ENCODE measurements at places on chromosomes 16 and 17.

- no peak for DNase-seq
Measured at GRCh38 chr17:57260325-57261083, 4.2 kb downstream of the MSI2 start.

- no peak for DNase-seq
Measured at GRCh38 chr17:3049705-3050295, 13.6 kb downstream of the OR1D5 start.

GRCh38 chr17:17455173-17455572 is 21.6 kb upstream of the MED9 start:
- no peak for DNase-seq

- DNase-seq = no peak
Measured at GRCh38 chr16:5207001-5207523, 109.5 kb upstream of the EEF2KMT start.

- DNase-seq = no peak
Measured at GRCh38 chr16:71354156-71354555, 4.4 kb upstream of the CALB2 start.

DNA sequence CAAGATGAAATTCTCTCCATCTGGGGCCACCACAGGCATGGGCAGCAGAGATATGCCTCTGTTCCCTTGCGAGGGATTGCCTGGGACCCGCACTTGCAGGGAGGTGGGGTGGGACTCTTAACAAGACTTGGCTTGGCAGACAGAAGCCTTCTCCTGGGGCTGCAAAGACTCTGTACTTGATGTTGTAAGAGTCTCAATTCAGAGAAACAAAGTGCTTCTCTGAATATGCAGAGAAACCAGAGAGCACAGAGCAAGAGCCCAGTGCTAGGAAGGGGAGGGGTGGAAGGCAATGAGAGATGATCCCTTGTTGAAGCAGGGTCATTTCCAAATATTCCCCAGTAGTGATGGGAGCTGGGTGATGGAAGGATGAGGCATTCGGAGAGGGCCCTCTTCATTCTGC is 2.2 kb downstream of the MMP28 start:
- no peak for DNase-seq

GRCh38 chr16:35255186-35255803 is 1795.9 kb downstream of the TP53TG3F start:
- no peak for DNase-seq

GRCh38 chr17:71117466-71117865 is 948.1 kb downstream of the KCNJ2 start:
- no peak for DNase-seq

GRCh38 chr17:44926821-44927525 is 11.7 kb upstream of the GFAP start:
- DNase-seq = no peak

DNA sequence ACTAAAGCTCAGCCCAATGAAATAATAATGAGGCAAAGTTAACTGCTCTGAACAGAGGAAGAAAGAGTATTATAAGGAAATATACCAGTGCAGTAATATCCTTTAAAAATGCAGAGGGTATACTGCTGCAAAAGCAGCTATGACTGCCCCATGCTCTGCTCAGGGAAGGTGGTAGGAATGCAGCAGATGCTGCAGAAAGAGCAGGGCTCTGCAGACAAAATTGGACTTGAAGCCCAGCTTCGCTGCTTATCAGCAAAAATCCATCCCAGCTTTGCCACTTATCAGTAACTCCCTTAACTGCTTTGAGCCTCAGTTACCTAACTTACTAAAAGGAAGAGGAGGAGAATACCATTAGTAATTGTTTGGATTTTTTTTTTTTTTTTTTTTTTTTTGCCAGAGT is 533.8 kb upstream of the CDH5 start:
- no peak for DNase-seq

DNA sequence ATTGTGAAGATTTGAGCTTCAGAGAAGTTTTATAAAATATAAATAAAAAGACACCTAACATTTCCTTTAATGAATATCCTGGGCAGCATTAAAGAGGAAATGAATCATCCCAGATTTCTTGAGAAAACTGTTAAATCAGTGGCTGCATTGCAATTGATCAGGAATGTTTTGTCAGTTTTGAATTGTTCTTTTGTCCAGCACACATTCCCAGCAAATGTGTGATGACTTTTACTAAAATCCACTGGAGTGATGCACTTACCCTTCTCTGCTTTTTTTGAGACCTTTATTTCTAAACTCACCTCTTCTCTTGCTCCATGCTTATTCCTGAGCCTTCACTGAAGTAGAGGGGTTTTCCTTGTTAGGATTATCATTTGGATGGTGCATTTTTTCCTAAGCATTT is 1307.2 kb downstream of the CDH8 start:
- DNase-seq = no peak

- no peak for DNase-seq
Measured at GRCh38 chr17:49692751-49693150, 14.9 kb upstream of the SPOP start.

DNA sequence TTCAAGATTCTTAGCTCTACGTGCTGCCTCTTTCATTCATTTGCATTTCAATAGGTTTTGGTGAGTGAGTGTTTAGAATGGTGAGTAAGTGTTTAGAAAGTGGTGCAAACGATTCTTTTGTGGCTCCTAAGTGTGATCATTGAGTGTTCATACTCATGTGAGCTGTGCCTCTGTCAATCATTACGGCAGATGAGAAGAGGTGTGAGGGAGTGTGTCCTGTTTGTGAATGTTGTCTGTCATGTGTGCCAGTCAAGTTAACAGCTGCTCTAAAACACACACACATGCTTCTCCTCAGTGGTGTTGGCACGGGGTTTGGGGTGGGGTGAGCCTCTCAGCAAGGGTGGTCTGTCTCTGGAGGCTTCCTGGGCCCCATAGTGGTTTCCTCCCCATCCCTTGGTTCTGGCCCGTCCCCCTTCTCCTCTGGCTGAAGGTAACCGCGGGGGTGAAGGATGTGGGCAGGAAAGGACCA is 11.4 kb downstream of the MYL4 start:
- no peak for DNase-seq

- no peak for DNase-seq
Measured at GRCh38 chr17:57406981-57407286, 150.6 kb downstream of the MSI2 start.

DNA sequence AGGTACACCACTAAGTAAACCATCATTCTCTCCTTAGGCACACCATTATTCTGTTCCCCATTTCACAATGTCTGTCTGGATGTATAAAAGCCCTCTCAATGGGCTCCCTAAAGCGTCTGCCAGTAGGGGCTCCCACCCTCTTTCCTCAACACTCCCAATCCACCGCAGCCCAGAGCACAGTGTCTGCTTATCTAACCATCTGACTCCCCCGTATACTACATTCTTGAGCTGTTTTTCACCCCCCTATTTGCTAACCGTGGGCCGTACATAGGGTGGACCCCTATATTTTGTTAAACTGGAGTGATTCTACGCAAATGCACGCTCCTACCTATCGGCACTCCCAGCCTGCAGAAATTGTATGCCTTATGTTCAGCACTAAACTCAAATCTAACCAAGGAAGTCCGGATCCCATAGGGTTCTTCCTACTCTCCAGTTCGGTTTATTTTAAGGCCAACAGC is 685 bp upstream of the PSMD3 start:
- no peak for DNase-seq

- DNase-seq = no peak
Measured at GRCh38 chr16:89573826-89574680, 1.5 kb upstream of the CPNE7 start.

GRCh38 chr17:33175562-33175961 is 117.5 kb downstream of the ASIC2 start:
- DNase-seq = no peak

DNA sequence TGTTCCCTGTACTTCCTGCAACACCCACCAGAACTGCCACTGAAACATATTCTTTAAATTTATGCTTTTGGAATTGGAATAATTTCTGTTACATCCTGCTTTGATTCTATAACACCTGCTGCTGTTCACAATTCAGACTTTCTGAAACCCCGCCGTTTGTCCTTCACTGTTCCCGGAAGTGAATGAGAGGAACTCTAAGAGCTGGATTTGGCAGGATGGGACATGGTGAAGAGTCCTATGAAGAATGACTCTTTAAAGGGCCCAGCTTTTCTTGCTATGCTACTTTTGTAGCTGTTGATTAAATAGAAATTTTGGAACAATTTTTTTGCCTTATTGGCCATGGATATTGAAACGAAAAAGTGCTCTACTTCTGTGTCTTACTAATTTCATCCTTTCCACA is 8.9 kb downstream of the AP2B1 start:
- DNase-seq = no peak

DNA sequence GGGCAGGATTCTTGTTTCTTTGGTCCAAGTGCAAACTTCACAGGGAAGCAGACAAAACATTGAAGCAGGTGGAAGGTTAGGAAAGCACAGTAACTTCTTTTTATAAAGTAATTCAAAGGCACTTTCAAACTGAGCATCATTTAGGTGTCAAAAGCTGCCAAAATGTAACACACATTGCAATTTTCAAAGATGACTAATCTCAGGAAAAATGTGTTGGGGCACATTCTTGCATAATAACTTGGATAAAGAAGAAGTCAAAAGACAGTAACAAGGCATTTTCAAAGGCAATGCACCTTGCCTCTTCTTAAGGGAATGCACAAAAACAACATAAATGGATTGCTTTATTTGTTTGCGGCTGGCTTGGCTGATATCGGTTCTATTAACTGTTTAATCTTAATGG is 3.6 kb downstream of the KCNJ2 start:
- DNase-seq = no peak

DNA sequence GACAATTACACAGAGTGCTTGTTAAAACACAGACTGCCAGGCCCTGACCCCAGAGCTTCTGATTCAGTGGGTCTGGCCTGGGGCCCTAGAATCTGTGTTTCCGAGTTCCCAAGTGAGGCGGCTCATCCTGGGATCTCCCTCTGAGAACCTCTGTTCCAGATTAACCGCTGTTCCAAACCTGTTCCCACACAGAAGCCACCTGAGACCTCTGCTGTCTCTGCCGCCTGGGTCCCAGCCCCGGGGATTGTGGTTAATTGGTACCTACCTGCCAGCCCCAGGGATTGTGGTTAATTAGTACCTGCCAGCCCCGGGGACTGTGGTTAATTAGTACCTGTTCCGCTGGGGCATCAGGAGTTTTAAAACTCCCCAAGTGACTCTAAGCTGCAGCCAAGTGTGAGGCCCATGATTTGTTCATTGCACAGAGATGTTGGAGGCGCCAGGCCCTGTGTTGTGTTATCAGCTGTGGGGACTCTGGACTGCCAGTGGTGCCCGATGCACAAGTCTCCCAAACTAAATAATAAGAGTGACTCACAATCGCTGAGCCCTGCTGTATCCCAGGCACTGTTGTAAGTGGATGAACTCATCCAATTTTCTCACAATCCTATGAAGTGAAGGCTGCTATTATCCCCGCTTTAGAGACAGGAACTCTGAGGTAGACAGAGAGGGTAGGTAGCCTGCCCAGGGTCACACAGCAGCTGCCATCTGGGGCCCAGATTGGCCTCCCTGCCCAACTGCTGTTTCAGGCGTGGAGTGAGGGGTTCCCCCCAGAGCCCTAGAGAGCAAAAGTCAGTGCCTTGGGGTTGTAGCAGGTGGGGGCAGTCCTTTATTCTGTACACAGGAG is 219.7 kb downstream of the IRF8 start:
- DNase-seq = no peak

DNA sequence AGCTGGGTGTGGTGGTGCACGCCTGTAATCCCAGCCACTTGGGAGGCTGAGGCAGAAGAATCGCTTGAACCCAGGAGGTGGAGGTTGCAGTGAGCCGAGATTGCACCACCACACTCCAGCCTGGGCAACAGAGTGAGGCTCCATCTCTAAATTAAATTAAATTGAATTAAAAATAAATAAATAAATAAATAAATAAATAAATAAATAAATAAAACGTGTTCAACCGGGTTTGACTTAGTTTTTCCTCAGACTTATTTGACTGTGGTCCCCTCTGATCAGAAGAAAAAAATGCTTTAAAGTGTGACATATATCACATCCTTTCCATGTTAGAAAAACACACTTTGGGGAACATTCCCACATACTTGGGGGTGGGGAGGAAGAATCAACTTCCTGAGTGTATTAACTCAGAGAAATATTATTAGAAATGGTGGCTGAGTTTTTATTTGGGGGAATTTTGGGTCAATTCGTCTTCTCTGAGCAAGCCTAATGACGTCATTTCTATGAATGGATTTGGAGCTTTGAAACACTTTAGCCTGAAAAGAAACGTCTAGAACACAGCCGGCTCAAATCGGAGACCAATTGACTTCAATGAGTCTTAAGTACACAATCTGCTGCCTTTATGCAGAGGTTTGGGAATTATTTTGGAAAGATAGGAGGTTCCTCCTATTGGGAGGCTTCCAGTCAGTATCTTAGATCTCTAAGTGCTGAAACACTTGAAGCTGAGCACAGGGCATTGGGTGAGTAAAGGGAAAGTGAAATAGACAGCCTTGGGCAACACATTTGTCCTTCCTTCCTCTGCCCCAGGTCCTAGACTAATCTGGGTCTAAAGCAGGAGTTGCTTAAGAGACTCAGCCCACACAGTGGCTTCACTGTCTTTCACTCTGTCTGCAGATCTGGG is 132.6 kb downstream of the PITPNC1 start:
- no peak for DNase-seq

- DNase-seq = no peak
Measured at GRCh38 chr17:34656801-34657200, 77.4 kb downstream of the TMEM132E start.

- DNase-seq = no peak
Measured at GRCh38 chr17:79792984-79793923, 3.6 kb downstream of the CBX8 start.

- no peak for DNase-seq
Measured at GRCh38 chr17:56313201-56313600, 159.9 kb downstream of the ANKFN1 start.

DNA sequence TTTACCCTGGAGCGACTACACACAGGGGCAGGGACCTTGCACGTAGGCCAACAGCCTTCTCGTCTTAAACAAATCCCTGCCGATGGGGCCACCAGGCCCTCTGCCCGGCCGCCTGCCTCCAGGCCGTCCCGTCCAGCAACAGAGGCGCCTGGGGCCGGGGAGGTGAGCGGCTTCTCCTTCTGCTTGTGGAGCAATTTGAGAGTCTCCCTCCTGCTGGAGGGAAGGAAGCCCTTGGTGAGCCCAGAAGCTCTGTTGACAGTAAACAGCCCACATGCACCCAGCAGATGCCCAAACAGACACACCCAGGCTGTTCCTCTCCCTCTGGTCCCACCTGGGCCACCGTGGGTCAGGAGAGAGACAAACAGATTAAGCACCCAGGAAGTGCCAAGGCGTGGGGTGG is 8.1 kb downstream of the SLC43A2 start:
- DNase-seq = no peak

GRCh38 chr17:17873450-17873991 is 36.7 kb upstream of the SREBF1 start:
- no peak for DNase-seq

GRCh38 chr17:3888343-3889171 is 4.3 kb downstream of the CAMKK1 start:
- DNase-seq = peak; percentile 27

- DNase-seq = no peak
Measured at GRCh38 chr16:66418165-66418962, 8.7 kb upstream of the BEAN1 start.

- DNase-seq = no peak
Measured at GRCh38 chr17:46782250-46782953, 36.1 kb downstream of the WNT3 start.

- DNase-seq = no peak
Measured at GRCh38 chr17:32007463-32008298, 498 bp downstream of the LRRC37B start.
